ENCODE measurements at places on chromosomes 12 and 14. TPM values are rescaled to one million over a fixed set of nuclear protein-coding genes. Genes with fewer than 3 reads are reported as not detected.

Gene NGB
- total RNA-seq: not detected

Gene ZDHHC22
- 0.31 TPM for total RNA-seq

DNA sequence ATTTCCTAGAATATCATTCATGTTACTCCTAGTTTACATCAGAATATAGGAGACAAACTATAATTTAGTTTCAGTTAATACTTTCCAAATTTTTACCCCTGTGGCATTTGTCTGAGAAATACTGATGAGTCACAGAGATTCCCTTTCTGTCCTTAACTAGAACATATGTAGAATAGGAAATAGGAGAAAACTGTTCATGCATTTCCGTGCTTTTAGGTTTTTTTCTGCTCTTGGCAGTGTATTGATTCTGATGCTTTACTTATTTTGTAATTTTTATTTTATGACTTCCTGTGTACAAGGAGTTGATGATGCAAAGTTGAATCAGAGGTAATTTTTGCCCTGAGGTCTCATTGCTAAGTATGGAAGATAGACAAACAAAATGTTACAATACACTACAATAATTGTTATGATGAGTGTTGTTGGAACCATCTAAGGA, 23.0 kb downstream of the MNAT1 start:
- no peak for DNase-seq

DNA sequence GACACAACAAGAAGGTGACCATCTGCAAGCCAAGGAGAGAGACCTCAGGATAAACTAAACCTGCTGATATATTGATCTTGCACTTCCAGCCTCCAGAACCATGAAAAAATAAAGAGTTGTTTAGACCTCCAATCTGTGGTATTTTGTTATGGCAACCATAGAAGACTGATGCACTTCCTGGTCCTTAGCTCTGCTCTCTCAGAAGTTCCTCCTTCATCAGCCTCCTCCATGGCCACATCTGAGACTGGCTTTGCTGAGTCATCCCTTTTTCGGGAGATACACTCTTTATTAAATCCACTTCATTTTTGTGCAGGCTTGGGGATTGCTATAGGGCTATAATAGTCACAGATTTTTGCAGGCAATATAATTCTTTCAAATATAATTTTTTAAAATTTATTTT, 89.6 kb upstream of the ATF7IP start:
- DNase-seq: no peak

GRCh38 chr12:11654338-11654737, 4.9 kb downstream of the ETV6 start:
- no peak for DNase-seq

DNA sequence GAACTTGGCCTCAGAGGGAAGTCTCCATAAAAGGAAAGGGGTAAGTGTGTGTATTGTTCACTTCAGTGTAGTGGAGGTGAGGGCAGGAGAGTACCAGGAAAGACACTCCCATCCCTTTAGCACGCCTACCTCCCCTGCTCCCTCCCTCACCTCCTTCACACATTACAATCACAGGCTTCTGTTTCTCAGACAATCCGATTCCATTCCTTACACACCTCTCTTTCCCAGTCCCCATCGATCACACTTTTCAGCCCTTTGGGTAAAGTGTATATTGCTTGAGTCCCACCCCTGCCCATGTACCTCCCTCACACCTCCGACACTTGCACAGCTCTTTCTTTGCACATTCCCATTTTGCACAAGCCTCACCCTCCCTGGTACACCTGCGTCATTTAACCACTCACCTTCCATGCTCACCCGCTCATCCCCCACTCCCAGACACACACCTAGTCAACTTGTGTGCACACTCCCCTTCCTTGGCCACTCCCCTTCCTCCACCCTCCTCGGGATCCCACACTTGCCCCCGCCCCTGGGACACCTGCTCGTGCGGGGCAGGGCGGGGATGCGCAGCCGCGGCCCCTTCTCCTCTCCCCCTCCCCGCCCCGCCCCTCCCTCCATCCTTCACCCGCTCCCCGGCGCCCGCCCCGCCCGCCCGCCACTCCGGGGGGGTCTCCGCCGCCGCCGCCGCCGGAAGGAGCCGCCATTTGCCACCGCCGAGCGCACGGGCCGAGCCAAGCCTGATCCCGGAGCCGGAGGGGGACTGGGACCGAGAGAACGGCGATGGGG, at the start of gene MARCHF9:
MARCHF9 (plus strand) TSS at position 693 of the 783 bp plus-strand sequence. CDS start 426 bp downstream, outside the sequence.
- peak; percentile 82 for DNase-seq

DNA sequence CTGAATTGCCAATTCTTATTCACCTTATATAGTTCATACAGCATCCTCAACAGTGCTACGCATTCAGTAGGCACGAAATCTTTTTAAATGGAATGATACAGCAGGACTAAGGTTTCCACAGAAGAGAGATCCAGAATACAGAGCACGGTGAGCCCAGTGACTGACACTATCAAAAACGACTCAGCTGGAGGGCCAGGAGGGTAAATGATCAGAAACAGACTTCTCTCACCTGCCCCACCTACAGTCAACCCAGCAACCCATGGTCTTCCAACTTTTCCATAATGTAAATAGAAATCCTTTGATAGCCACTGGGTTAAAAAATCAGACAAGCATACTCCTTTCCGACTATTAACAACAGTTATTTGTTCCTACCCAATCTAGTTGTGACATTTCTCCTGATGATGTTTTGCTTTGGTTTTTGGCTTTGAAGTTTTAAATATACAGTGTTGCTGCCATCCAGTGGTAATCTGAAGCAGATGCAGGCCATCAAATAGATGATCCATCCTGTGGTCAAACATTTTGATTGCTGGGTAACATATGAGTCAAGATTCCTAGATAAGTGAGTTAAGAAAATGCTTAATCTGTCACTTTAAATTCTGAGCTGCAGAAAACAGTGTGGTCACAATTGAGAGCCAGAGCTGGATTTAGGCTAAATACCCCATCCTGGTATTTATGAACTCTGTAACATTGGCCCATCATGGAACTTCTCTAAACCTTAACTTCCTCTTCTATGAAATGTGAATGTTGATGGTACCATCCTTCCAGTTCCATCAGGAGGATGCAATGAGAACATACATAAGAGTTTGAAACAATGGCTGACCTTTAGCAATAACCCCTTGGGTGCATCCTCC, 42.0 kb downstream of the GPHB5 start:
- DNase-seq: peak; percentile 70

Data from neural progenitor cell (in vitro differentiated cells).